ENCODE measurements at places on chromosomes 5 and 9.

DNA sequence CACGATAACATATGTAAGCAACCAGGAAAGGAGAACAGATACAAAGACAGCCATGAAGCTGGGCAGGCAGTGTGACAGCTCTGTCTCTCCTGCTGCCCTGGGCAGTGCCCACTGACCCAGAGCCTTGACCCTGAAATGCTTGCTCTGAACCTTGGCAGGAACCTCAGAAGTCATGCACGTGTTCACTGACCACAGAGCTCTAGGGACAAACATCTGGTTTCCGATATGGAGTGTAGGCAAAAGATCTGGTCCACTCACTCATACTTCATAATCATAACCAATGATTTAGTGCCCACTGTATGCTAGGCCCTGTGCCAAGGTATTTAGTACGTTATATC is 102.6 kb downstream of the FSTL4 start:
- DNase-seq: no peak

- DNase-seq: peak; percentile 30
Observed at GRCh38 chr5:141941307-141941706, 16.7 kb downstream of the PCDH12 start.

GRCh38 chr9:137243626-137244485 is 2.8 kb downstream of the TUBB4B start:
- no peak for DNase-seq

DNA sequence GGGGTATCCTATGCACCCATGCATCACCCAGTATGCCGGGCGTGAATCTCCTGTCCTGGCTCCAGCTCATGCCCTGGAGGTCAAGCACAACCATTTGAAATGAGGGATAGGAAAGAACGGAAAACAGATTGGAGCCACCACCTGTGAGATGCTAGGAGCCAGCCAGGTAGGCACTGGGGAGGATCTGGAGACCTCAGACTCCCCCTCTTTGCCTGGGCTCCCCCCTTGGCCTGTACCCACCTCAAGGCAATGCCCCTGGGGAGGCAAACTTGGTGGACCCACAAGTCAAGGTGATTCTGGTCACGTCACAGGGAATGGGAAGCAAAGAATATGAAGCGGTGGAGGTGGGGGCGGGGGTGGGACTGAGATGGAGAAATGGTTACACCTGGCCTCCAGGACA is 92.6 kb downstream of the PAX5 start:
- no peak for DNase-seq

DNA sequence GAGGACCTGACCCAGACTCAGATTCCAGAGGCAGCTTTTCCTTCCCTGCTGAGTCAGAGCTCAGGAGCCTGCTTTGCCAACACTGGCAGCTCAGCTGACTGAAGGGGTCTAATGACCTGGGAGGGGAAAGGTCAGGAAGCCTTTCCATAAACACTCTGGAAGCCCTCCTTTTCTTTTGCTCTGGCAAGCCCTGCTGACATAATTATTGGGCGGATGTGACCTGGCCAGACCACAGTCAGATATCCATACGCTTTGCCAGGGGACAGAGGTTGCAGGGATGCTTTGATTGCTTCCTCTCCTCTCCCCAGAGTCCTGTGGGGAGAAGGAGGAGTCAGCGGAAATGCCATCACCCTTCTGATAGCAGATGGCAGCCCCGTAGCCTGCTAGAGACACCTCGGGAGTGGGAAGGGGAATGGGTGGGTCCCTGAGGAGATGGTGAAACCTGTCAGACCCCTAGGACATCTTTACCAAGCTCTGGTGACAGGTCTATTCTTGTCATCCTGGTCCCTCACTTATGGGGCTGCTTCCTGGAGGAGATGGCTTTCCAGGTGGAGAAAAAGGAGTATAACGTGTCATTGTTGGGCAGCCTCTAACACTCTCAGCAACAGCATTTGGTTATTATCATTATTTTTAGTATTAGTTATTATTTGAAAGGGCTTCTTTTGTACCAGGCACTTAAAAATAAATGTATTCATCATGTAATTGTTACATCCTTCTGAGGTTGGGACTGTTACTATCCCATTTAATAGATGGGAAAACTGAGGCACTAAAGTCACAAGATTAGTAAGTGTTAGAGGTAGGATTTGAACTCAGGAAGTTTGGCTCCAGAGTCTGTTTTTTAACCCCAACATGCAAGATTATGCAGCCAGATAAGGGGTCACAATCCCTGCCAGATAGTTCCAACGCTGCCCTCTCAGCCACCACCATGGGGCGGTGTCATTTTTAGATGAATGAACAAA is 11.6 kb downstream of the COL27A1 start:
- DNase-seq: peak; percentile 43

DNA sequence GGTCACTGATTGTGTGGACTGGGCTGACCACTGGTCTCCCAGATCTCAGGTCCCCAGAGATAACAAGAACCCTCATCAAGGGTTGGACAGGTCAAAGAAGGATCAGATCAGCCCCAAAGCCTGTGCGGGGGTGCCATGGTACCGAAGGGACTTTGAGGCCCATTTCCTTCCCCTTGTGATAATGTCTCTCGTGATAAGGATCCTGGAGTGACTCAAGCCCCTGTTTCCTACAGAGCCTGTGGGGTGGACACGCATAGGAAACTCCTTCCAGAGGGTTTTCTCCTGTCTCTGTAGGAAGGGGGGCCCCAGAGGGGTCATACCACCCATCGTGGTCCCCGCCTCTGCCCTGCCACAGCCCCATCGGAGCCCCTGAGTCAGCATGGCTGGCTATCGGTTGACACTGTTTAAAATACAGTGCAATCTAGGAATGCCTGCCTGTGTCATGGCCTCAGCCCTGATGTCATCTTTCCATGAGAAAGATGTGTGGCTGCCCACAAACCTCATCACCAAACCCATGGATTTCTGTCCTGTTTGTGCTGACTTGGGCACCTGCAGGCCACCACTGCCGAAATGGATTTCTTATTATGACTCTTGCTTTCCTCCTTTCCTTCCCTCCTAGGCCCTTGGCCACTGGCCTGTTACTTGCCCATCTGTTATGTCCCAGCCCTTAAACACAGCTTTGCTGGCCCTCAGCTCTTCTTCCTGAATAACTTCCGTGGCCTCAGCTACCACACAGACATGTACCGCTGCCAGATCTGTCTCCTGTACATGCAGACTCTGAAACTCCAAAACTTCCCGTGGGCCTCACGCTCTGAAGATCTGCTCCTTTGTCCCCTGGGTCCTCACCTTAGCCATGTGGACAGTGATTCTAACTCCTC is 2.9 kb upstream of the CSF2 start:
- peak; percentile 25 for DNase-seq

DNA sequence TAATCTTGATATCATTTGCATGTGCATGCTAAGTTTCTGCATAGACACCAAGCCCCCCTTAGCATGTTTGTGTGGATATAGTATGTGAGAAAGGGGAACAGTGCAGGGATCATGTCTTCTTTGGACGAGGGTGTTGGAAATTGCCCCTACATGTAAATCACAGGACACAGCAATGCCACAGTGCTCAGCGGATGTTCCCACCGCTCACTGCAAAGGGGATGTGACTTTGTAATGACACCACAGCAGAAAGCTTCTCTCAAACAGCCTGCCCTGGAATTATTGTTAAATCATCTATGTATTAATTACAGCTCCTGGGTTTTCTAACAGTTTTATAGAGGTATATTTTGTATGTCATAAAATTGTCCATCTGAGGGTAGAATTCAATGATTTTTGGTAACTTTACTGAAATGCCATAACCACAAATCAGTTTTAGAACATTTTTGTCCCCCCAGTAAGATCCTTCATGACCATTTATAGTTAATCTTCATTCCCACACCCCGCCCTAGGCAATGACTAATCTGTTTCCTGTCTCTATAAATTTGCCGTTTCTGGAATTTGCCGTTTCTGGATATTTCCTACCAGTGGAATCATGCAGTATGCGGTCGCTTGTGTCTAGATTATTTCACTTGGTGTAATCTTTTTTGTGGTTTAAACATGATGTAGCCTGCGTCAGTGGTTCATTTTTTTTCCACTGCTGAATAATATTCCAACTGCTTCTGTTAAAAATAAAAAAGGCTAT is 648.5 kb upstream of the WWC1 start:
- DNase-seq: peak; percentile 97

DNA sequence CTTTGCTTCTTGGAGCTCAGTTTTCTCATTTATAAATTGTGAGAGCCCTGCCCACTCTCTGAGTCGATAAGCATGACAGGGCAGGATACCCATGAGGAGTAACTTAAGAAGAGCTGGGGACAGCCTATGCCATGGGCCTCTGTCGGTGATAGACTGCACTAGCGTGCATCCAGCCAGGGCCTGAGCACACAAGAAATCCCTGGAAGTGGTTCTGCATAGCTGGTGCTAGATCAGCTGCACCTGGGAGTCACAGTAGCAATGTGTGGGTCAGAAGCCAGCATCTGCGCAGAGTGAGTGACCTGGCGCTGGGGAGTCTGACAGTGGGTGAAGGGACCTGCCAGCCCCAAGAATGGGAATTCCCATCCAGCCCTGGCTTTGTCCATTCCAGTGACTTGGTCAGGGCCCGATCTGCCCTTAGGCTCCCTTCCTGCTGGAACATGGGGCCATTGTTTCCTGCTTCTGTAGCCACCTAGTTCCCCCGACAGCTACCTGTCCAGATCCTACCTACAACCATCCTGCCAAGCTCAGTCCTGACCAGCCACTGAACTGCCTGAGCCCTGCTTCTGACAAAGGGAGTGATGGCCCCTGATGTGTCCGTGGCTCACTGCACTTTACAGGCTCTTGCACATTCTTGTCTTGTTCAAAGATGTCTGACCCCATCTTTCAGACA is 35.9 kb upstream of the NANS start:
- DNase-seq: no peak

DNA sequence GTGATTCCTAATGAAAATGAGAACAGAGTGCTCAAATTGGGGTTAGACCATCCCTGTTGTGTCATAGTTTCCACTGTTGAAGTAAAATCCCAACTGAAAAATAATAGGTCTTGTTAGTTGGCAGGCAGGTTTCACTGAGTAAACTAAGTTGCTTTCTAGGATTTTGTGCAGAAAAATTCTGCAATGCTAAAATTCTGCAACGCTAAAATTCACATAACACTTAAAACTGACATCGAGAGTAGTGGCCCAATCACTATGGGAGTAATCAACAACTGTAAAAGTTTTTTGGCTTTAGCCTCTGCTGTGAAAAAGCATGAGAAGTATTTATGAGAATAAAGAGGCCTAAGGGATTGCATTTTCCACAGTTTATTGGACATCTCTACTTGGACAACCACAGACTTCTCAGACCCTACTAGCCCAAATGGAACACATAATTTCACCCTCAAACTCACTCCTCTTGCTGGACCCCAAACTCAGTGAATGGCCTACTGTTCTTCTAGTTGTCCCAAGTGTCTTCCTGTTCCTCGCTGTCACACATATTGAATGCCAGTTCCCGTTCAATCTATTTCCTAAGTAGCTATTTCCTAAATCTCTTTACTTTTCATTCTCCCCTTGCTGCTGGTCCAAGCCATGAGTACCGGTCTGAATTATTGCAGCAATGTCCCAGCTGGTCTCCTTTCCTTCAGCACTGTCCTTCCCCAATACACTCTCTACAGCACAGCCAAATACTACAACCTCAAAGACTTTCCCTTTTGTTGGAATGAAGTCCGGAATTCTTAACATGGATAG is 355.4 kb downstream of the PDE4D start:
- DNase-seq: no peak

DNA sequence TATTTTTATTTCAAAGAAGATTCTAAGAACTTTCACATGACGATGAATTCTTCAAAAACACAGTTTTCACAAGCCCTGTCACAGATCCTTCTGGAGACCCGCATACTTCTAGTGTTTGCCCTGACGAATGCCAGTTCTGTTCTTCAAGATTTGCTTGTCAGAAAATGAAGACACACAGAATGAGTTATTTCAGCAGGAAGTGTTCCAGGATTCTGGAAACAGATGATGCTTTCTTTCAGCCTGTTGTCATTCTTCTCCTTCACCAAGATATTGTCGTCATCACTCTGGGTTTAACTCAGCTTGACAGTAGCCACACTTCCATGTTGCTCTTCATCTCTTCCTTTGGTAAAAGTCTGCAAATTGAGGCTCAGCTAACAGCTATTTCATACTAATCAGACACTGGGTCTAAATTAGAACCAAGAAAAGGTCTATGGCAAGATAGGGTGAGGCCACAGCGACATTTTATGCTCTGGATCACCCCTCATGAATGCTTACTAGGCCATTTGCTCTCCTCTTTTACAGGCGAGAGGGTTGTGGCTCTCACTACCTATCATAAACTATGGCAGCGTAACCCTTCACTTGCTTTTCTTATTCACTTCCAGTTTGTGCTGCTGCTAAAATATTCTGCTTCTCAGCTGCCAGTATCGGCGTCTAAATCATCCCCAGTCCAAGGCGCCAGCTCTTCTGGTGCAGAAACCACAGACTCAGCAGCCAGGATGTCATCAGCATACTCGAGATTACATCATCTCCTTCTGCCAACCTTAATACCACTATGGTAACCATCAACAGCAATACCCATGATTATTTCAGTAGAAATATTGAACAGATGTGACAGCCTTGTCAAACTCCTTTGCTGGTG is 159.6 kb upstream of the TBCA start:
- peak; percentile 25 for DNase-seq

DNA sequence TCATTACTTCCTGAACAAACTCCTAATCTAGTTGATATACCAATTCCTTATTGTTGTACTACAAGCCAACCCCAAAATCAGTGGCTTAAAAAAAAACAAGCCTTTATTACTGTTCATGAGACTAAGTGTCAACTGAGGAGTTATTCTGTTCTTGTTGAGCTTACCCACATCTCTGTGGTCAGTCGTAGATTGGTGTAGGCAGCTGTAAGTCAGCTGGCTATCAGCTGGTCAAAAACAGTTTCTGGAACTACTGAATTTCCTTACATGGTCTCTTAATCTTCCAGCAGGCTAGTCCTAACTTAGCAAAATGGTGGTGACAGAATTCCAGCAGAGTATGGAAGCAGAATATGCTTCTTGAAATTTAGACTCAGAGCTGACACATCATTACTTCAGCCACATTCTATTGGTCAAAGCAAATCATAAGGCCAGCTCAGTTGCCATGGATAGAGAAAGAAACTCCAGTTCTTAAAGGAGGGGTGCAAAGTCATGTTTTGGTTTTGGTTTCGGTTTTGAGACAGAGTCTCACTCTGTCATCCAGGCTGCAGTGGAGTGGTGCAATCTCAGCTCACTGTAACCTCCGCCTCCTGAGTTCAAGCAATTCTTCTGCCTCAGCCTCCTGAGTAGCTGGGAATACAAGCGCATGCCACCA is 386.1 kb upstream of the MPDZ start:
- DNase-seq: peak; percentile 57

DNA sequence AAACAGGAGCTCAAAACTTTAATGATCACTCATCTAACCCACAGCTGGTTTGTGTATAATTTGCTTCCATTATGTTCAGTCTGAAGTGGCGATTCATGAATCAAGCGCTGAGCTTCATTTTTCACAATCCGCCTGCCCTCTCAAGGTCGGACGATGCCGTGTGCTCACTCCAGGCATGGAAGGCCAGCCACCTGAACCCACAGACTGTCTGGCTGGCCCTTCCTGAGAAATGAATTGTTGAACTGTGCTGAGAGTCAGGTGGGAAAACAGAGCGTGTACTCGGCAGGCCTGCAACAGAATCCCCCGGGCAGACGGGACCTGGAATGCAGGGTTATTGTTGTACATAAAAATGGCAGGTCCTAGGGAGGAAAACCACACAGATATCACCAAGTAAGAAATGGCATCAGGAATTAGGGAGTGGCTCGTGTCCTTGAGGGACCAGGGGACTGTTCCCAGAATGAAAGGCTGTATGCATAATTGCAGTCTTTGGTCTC is 375.7 kb downstream of the IRX2 start:
- DNase-seq: no peak
